SK-N-MC (cell line): ENCODE measurements at places on chromosomes 2 and 18.

DNA sequence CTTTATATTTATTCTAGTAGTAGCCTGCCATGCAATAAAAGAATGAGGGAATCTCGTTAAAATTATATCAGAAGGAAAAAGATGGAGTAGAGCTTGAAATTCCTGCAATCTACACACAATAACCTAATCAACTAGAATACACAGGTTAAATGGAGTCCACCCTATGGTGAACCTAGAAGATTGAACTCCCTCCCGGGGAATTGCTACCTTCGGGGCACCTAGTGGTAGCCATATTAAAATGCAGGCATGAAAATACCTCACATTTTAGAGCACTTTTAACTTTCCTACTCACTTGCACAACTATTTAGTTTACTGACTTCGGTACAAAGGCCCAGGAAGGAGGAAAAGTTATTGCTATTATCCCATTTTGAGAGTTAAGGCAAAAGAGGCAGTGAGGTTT lies 174.5 kb downstream of the SS18 start:
- no peak for DNase-seq

GRCh38 chr2:127404466-127405254 lies 13.6 kb upstream of the PROC start:
- no peak for DNase-seq

DNA sequence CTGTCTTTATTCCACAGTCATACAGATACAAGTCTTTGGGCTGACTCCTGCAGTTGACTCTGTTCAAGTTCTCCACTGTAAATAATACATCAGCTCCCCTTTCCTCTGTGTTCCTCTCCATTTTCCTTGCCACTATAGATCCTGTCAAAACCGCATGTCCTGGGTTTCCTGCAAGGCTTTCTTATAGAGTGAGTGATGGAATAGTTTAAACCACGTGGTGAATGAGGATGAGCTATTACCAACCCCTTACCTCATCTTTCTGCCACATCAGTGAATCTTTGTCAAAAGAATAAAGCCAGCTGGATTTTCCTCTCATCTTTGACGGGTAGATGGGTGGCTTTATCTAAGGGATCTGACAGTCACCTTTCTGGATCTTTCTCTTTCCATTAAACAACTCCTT lies 3.9 kb upstream of the GALNT14 start:
- no peak for DNase-seq

DNA sequence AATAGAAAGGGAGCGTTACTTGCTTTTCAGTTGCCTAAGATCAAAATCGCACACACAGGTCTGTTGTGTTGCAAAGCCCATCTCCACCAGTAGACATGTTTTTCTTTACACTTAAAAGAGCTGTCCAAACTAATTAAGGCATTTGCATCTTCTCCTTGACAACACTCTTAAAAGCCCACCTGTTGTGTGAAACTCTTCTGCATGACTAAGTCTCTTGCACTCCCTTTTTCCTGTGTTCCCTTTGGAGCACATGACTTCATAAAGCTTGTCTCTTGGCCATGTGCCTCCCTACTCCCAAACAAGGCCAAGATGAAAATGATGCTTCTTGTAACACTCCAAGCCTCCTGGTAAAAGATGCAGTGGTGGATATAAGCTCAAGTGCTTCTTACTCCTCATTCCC lies 26.1 kb downstream of the PID1 start:
- DNase-seq, result no peak

DNA sequence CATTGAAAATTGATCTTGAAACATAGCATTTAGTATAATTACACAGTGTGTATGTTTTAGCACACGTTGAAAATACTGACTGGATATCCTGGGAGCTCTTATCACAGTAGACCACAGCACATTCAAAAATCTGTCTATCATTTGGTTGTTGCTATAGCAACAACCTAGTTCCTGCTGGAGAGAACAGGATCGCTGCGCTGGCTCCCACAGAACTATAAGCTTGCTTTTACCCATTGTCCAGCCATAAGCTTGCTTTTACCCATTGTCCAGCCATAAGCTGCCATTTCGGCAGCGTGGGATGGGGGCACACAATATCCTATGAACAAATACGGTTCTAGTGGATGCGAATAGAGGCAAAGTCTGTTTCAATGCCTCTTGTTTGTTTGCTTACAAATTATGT lies 70.4 kb upstream of the ST6GAL2 start:
- DNase-seq, result no peak

DNA sequence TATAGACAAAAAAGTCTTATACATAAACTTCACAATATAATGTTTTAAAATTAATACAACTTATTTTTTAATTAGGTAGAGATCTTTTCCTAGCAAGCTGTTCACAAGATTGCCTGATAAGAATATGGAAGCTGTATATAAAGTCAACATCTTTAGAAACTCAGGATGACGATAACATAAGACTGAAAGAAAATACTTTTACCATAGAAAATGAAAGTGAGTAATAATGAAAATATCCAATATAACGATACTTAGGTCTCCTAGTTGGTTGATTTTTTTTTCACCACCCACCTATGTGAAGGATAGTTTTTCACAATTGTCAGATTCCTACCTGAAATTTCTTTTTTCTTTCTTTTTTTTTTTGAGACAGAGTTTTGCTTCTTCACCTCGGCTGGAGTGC lies 13.1 kb downstream of the ELP2 start:
- no peak for DNase-seq
